ENCODE measurements at places on chromosomes 6 and 20.

GRCh38 chr6:149166336-149166735, 151.2 kb upstream of the TAB2 start:
- DNase-seq = no peak

DNA sequence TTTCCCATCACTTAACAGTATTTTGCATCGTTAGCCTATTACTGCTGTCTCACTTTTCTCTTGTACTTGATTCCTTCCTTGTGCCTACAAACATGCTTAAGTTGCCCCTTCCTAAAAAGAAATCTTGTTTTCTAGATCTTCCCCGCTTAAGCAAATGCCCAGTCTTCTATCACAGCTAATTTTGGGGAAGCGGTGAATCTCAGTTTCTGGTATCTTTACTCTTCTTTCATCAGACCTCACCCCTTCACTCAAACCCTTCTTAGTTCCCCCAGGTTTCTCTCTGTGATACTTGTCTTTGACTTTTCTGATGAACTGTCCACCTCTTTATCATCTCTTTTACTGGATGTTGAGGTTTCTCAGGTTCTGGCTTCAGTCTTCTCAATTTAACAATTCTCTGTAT, 14.2 kb downstream of the VAPB start:
- DNase-seq = no peak

GRCh38 chr6:20459682-20460081, 58.0 kb downstream of the E2F3 start:
- DNase-seq = no peak

GRCh38 chr20:22180244-22180643, 404.1 kb downstream of the FOXA2 start:
- no peak for DNase-seq
